ENCODE measurements at places on chromosomes 7 and 10.

- no peak for DNase-seq
Measured at GRCh38 chr7:132780822-132781221, 204.6 kb upstream of the PLXNA4 start.

DNA sequence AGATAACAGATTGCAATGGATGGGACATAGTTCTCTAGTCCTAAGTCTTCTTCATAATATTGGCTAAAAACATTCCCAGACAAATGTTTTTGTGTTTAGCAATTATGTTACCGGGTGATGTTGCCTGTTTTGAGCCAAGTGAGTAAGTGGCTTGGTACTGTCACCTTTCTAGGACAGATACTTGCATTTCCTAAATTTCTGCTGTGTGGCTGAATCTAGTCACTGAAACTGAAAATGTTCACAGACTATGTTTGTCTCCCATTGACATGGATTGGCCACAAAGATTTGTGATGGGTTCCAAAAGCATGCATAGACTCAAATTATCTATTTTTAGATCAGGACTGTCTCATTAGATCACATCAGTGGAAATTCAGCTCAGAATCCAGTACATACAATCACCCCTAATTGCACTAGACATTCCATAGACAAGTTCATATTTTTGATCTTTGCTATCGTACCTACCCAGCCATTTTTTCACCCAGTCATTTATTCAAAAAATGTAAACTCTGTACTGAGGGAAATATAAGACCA is 1222.1 kb upstream of the AUTS2 start:
- no peak for DNase-seq

GRCh38 chr10:5949009-5949759 is 28.2 kb downstream of the IL15RA start:
- DNase-seq = peak; percentile 22

- no peak for DNase-seq
Measured at GRCh38 chr7:125253452-125254190, 324.0 kb upstream of the POT1 start.

DNA sequence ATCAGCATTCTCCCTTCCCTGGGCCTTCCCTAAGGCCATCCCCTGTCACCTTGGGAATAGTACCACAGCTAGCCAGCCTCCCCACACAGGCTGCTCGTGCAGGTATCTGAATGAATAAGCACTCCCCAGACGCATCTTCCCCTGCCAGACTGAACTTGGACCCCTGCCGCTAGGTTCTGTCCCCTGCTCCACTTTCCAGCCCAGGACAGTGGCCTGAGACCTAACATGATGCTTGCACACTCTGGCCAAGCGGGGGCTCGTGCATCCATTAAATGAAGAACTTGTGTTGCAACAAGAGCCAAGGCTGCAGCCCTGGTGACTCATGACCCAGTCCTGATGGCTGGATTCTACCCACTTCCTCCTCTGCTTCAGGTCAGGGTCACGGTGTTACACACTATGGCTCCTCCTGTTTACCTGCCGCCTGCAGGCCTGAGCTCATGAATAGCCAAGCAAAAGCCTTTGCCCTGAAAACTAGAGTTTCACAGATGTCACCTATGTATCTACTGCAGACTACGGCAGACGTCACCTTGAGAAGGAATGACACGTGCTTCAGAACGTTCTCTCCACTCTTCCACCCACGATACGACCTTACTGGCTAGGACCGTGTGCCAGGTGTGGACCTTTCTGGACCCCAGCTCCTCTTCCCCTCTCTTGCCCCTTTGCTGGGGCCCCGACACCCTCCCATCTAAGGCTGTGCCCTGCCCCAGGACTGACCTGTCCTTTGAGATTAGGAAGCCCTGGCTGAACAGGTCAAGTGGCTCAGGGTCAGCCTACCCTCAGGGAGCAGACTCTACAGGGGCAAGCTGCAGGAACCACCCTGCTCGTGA is 6.5 kb downstream of the ASB13 start:
- DNase-seq = peak; percentile 87

- peak; percentile 42 for DNase-seq
Measured at GRCh38 chr10:69449841-69450240, 1.4 kb upstream of the TSPAN15 start.

DNA sequence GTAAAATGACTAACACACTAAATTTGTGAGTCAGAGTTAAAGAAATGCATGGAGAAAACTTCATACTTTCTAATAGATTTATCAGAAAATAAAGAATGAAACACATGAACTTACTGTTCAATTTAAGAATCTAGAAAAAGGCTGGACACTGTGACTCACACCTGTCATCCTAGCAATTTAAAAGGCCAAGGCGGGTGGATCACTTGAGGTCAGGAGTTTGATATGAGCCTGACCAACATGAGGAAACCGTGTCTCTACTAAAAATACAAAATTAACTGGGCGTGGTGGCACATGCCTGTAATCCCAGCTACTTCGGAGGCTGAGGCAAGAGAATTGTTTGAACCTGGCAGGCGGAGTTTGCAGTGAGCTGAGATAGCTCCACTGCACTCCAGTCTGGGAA is 1106.2 kb upstream of the LRRN3 start:
- DNase-seq = no peak

DNA sequence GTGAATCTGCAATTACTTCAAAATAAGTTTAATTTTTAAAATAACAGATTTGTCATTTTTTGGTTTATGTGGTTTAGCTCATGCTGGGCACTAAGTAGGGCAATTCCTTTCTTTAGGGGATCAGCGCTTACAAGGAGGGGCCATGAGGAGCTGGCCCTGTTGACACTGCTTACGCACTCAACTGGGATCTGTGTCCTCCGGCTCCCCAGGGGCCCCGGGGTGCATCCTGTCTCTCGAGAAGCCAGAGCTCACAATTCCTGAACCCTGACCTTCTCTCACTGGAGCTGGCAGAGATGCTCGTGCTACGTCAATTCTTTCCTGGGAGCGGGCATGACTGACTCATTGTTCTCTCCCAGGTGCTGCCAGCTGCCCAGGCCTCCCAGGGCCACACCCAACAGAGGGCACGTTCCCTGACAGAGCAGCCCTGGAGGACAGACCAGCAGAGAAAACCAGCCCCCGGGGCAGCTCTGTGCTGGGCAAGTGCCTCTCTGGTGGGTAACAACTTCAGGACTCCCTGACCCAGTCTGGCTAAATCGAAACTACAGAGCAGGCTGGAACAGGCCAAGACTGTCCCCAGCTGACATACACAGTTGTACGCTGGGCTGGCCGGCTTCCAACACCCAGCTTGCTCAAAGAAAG is 36.8 kb downstream of the CTBP2 start:
- DNase-seq = no peak

- DNase-seq = no peak
Measured at GRCh38 chr10:77518241-77518909, 119.2 kb downstream of the KCNMA1 start.

DNA sequence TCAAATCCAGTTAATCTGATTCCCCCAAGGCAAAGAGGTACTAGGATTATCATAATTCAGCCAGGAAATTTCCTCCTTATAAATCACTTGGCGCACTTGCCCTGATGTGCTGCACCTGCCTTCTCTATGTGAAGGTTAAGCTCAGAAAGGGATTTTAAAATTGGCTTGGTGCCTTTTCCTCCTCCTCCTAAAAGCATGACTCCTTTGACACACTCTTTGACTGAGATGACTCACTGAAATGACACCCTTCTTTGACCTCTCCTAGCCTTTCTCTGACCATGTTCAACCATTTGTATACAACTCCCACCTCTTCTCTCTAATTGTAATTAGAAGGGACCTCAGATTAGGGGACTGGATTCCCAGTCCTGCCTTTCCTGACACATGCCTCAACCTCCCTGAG is 46.5 kb downstream of the ABLIM1 start:
- DNase-seq = no peak

DNA sequence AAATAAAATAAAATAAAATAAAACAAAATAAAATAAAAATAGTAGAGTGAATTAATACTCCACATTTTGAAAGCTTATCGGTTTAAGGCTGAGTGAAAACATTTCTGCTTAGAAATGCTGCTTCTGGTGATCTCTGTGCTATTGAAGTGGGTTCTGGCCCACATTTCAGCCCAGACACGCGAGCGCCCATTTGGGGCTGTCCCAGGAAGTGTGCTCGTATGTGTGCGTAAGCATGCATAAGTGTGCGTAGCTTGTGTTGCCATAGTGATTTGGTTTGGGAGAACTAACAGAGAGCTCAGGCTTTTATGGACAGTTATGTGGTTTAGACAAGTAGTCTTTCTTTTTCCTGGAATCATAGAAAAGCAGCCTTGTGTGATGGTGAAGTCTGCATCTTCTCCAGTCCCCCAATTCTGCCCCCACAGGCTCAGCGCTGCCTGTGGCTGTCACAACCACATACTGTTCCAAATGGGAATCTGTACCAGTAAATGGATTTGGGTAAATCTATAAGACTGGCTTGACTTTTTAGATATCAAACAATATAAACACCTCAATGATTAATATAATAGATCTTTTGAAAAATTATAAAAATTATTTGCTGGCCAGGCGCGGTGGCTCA is 29.8 kb upstream of the PURB start:
- no peak for DNase-seq

GRCh38 chr7:82672078-82672477 is 228.5 kb upstream of the CACNA2D1 start:
- DNase-seq = no peak

GRCh38 chr7:41439515-41439879 is 263.4 kb downstream of the INHBA start:
- no peak for DNase-seq

DNA sequence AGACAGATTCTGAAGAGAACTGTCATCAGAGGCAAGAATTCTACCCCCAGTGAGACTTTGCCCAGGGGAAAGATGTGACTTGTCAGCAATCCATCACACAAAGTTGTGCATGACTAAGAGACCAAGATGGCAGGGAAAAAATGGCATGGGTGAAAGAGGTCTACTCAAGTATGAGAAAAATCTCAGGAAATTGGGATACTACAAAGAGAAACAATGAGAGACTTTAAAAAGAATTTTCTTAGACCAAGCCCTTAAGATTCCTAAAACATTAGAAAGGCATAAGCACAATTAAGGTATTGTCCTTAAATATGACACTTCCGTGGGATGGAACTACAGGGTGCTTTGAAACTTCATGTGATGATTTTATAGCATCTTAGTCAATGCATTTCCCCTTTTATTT is 45.6 kb upstream of the PDE1C start:
- no peak for DNase-seq

- DNase-seq = no peak
Measured at GRCh38 chr10:132482090-132482800, 55.3 kb upstream of the INPP5A start.

DNA sequence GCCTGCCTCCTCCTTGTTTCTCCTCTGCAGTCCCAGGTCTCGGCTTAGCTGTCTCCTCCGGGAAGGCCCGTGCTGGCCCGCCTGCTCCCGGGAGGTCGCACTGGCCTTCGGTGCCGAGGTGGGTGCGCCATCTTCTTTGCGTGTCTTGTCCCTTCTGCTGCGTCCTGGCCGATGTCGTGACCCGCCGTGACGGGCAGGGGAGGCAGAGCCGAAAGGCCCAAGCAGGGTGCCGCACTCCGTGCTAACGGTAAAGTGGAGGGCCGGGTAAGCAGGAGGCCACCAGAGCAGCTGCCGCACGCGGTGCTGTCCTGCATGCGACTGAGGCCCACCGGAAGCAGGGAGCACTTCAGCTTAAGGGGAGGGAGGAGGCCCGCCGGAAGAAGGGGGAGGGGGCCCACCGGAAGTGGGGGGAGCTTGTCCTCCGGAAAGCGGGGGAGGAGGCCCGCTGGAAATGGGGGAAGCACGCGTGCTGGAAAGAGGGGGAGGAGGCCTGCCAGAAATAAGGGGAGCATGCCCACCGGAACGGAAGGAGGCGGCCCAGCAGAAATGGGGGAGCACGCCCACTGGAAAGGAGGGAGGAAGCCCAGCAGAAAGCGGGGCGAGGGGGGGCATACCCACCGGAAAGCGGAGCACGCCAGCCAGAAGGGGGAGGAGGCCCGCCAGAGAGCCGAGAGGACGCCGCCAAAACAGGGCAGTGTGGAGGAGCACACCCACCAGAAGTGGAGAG is 71.4 kb downstream of the PROSER2 start:
- DNase-seq = no peak

DNA sequence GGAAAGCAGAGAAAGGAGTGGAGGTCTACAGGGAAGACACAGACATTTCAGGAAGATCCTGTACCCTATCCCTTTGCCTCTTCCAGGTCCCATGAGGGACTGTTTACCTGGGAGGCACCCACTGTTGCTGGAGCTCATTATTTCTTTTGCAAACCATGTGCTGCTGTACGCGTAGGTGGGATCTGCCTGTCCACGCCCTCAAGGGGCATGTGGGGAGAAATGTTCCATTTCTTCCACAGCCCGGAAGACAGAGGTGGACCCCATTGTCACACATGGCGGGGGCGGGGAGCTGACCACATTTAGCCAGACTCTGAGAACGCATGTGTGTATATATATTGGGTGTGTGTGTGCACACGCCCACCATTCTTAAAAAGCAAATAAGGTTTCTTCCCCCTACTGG is 2.0 kb downstream of the PLXNA4 start:
- no peak for DNase-seq

DNA sequence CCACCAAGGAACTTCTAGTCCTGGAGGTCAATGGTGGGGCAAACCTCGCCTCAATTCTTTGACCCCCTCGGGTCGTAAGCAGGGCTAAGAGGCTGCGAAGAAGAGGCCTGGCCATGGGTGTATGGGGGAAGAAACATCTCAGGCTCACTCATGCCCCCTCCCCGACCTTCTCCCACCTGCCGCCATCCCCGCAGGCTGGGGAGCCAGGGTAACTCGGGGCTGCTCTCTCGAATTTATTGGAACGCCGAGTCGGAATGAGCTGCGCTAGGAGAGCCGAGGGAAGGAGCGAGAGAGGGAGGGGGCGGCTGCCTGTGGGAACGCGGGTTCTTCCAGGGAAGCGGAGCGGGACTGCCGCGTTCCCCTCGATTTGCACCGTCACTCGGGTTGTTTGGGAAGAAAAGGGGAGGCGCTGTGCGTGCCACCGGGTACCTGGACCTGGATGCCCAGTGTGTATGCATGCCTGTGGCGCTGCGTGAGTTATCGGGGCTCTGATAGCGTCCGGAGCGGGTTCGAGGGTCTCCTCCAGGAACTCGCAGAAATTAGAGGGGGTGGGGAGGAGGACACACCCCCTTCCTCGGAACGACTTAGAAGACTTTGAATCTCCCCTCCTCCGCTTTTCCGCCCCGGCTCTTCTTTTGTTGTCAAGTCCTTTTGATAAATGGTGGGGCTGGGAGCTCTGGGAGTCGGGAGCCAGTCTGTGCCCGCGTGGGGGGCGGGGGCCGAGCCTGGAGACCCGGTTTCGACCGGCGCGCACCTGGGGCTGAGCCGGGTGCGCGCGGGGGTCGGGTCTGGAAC is 1.8 kb upstream of the ZNF503 start:
- DNase-seq = no peak

- no peak for DNase-seq
Measured at GRCh38 chr7:95180-95862, 97.0 kb upstream of the FAM20C start.

DNA sequence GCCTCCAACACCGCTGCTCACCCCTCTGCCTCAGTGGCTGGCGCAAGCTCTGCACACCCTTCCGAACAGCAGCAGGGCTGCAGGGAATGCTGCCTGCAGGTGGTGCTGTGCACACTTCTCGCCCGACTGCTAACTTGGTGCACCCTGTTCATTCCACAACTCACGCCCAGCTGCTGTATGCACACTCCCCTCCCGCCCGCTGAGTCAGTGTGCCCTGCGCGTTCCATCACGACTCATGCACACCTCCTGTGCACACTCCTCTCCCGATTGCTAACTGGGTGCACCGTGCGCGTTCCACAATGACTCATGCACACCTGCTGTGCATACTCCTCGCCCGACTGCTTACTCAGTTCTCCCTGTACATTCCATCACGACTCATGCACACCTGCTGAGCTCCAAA is 21.5 kb downstream of the ADARB2 start:
- DNase-seq = no peak

Measured in AML-193 (cell line).